ENCODE measurements at places on chromosomes 6 and 20.

- no peak for DNase-seq
Measured at GRCh38 chr6:8391934-8392333, 43.4 kb downstream of the SLC35B3 start.

DNA sequence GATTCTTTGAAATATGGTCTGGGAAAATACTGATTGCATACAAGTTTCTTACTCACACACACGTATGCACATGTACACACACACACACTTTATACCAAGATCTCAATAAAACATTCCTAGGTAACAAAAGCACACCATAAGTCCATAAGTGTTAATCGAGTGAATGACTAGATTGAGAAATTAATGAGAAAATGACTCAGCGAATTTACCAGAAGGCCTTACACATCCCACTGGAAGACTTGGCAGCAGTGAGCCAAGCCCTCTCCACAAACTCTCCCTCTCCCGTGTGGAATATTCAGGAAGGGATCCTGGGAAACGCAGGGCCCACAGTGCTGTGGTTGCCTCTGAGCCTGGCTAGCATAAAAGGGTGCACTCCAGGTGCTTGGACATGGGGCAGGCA is 227.2 kb downstream of the LY86 start:
- no peak for DNase-seq

- no peak for DNase-seq
Measured at GRCh38 chr6:5442916-5443315, 181.6 kb downstream of the FARS2 start.

DNA sequence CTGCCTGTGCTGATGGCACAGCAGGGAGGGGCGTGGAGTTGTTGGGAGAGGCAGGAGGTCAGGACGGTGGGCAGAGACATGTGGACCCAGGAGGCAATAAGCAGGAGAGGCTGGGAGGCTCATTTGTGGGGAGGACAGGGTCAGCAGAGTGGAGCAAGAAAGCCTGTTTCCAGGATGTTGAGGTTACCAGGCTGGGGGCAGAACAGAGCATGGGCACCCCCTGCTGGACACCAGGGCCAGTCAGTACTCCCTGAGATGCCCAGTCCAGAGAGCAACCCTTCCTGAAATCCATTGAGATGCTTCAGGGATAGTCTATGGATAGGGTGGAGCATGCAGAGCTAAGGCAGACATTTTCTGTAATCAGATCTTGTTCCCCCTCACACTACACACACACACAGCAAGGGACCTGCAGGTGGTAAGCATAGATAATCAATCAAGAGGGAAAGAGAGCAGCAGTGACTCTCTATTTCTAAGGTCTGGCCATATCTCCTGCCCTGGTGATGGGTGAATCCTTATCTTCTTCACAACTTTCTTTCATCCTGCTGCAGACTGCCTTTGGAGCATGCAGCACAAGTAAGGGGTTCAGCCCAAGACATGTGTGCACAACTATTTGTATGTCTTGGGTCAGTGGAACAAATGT is 41.7 kb downstream of the MOCS1 start:
- peak; percentile 64 for DNase-seq

- no peak for DNase-seq
Measured at GRCh38 chr6:138988469-138988834, 399 bp upstream of the REPS1 start.

- DNase-seq = no peak
Measured at GRCh38 chr6:21912151-21912832, 318.7 kb downstream of the SOX4 start.

GRCh38 chr6:138455746-138456400 is 43.4 kb downstream of the NHSL1 start:
- no peak for DNase-seq

GRCh38 chr6:38522322-38522721 is 117.4 kb downstream of the BTBD9 start:
- DNase-seq = no peak

DNA sequence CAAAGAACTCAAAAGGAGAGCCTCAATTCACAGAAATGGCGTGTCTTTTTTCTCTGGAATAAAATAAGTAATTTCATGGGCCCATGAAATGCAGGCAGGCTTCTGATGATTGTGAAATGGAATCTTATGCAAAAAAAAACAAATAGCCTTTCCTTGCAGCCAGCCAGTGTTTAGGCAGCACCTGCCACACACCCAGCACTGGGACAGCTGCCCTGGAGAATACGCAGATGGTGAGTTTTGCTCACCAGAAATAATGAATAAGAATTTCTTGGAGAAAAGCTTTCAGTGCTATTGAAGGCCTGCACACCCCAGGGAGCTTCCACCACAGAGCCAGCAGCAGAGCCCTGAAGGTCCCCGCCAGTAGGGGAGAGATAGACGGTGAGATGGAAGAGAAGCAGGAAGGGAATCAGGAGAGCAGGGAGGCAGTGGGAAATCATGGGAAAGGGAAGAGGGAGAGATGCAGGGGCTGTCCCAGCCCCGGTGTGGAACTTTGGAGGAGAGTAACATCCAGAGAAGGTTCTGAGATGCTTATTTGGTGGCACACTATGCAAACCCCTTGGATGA is 54.9 kb downstream of the PXDC1 start:
- no peak for DNase-seq

- peak; percentile 11 for DNase-seq
Measured at GRCh38 chr6:85372915-85373270, 77.0 kb upstream of the NT5E start.

GRCh38 chr20:9628141-9628540 is 113.8 kb downstream of the LAMP5 start:
- DNase-seq = no peak

DNA sequence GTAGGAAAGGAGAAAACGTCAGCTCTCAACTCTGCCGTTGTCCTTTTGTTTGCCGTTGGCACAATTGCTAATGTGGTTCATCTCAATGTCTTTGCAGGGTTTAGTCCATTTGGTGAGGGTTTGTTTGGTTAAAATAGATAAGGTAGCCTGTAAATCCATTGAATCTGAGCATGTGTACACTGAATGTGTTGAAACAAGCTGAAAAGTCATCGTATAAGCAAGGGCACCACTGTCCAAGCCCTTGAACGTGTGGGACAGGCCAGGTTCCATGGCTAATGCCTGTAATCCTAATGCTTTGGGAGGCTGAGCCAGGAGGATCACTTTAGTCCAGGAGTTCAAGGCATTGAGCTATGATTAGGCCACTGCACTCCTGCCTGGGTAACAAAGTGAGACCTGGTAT is 224.7 kb upstream of the PLCB4 start:
- DNase-seq = no peak

GRCh38 chr20:61949714-61950640 is 115.7 kb downstream of the TAF4 start:
- peak; percentile 34 for DNase-seq

DNA sequence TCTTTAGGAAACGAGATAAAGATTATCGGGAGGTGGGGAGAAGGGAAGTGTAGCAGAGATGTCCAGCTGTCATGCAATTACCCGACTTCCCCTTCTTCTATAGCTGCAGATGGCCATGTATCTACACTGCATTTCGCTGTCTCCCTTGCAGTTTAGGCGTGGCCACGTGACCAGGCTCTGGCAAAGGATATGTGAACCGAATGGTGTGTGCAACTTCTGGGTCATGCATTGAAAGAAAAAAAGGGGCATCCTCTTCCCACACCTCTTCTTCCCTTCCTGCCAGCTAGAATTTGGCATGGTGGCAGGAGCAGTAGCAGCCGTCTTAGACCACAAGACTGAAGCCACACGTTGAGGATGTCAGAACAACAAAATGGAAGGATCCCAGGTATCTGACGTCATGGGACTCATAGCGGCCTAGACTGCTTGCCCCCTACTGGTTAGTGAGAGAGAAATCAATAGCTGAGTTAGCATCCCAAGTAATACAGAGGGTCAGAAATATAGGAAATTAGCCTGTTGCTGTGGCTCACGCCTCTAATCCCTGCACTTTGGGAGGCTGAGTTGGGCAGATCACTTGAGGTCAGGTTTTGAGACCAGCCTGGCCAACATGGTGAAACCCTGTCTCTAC is 32.8 kb downstream of the TCF15 start:
- DNase-seq = peak; percentile 81

DNA sequence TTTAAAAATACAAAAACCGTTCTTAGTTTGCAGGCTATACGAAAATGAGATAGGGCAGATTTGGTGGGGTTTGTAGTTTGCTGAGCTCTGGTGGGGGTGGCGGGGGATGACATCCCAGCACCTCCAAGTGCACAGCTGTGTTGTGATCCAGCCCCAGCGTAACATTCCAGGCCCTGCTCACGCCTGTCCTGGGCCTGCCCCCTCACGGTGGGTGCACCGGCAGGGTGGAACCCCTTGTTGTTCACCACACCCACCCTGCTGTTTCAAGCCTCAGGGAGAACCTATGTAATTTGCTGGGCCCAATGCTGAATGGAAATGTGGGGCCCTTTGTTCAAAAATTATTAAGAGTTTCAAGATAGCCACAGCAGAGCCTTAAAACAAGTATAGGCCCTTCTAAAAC is 25.0 kb downstream of the ARMC2 start:
- DNase-seq = no peak

DNA sequence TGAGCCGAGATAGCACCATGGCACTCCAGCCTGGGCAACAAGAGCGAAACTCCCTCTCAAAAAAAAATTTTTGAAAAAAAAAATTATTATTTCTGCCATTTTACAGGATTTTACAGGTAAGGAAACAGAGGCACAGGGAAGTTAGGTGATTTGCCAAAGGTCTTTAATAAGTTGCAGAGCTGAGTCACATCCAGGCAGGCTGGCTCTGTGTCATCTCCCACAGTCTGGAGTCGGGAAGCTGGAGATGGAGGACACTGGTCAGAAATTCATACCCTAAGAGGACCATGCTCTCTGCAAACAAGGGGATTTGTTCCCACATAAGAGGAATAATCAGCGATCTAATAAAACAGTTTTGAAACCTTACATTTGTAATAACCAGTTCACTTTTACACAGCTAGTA is 24.1 kb downstream of the HECA start:
- no peak for DNase-seq

DNA sequence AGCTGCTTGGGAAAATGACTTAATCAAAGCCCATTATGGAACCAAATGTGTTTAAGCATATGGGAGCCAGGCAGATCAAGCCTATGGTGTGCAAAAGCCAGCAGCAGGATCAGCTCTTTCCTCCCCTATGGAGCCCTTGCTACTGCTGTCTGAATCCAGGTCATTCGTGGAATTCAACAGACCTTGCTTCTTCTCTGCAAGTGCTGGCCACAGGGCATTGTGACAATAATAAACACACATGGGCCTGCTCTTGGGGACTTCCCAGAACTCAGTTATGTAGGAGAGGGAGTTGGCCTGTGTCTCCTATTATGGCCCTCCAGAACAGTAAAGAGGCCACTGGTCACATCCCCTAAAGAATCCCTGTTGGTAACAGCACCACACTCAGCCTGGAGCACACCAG is 18.6 kb downstream of the GFOD1 start:
- DNase-seq = no peak

DNA sequence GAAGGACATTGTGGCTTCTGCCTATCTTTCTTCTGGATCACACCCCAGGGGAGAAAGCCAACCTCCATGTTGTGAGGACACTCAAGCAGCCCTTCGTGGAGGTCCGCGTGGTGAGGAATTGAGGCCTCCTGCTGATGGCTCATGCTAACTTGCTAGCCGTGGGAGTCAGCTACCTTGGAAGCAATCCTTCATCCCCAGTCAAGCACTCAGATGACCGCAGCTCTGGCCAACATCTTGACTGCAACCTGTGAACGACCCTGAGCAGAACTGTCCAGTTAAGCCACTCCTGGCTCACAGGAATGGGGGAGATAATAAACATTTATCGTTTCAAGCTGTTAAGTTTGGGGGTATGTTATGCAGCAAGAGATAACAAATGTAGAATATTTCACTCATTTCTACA is 10.9 kb upstream of the CNKSR3 start:
- no peak for DNase-seq

- DNase-seq = no peak
Measured at GRCh38 chr20:49749625-49750024, 35.9 kb upstream of the B4GALT5 start.

GRCh38 chr6:30759575-30760239 is 15.4 kb upstream of the IER3 start:
- DNase-seq = peak; percentile 27

DNA sequence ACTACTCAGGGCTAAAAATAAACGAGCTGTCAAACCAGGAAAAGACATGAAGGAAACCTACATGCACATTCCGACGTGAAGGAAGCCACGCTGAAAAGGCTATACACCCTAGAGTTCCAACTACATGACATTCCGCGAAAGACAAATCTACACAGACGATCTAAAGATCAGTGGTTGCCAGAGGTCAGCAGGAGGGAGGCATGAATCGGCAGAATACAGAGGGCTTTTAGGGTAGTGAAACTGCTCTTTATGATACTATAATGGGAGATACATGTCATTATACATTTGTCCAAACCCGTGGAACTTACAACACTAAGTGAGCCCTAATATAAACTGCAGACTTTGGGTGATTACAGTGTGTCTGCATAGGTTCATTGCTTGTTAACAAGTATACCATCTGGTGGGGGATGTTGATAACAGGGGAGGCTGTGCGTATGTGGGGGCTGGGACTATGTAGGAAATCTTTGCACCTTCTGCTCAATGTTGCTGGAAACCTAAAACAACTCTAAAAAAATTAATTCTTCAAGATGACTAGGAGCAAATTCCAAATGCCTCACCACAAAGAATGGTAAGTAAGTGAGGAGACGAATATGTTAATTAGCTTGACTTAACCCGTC is 132.2 kb upstream of the CDH4 start:
- DNase-seq = no peak

DNA sequence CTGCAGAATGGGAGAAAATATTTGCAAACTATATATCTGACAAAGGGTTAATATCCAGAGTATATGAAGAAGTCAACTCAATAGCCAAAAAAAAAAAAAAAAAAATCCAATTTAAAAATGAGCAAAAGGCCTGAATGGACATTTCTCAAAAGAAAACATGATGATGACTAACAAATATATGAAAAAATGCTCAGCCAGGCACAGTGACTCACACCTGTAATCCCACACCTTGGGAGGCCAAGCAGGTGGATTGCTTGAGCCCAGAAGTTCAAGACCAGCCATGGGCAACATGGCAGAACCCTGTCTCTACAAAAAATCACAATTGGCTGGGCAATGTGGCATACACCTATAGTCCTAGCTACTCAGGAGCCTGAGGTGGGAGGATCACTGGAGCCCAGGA is 2.1 kb upstream of the ECHDC1 start:
- DNase-seq = no peak

DNA sequence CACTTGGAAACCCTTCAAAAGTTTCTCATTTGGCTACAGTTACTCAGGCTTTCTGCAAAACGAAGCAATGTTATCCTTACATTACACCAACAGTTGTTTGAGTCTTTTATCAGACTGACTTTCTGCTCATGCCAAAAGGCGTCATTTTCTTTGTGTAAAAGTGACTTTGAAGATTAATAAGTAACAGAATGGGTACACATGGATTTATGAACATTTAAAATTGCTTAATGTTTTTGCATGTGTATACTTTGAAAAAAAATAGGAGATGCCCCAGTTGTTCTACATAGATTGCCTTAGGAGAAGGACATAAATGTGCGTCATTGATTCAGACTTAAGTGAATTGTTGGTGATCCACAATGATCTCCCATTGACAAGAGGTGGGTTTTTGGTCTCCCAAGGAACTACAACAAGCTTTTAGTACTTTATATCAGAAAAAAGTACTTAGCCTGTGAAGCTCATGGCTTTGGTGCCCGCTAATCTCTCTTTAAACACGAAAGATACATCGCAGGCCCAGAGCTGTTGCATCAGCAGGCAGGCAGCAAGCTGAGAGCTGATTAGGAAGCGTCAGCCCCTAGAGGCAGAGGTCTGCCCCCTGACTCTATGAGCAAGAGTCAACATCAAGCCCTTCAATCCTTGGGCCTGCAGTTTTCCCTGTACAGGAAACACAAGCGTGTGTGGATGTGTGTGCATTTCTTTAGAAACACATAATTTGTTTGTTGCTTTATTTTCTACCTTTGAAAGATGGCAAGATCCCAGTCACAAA is 45.9 kb downstream of the SLC22A3 start:
- DNase-seq = no peak

- peak; percentile 64 for DNase-seq
Measured at GRCh38 chr20:2840967-2841531, 504 bp downstream of the VPS16 start.
